MCF 10A (cell line): ENCODE measurements at places on chromosomes 2 and 18.
A peak's percentile ranks its signal among the peaks of the same experiment; 100 is the strongest.

DNA sequence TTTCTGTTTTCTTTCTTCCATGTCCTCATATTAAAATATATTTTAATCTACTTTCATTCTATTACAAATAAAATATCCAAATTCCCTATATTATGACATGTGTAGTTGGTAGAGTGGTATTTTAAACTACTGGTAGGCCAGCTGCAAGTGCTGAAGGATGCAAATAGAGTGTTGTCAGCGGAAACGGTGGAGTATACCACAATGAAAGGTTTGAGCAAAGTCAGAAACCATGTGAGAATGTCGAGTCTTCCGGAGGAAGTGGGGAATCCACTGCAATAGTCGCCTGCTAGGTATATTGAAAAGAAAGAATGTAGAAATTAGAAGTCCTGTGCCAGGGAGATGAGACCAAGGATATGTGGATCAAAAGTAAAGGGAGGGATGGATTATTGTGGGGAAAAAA lies 373.9 kb downstream of the DSEL start:
- DNase-seq, result no peak

DNA sequence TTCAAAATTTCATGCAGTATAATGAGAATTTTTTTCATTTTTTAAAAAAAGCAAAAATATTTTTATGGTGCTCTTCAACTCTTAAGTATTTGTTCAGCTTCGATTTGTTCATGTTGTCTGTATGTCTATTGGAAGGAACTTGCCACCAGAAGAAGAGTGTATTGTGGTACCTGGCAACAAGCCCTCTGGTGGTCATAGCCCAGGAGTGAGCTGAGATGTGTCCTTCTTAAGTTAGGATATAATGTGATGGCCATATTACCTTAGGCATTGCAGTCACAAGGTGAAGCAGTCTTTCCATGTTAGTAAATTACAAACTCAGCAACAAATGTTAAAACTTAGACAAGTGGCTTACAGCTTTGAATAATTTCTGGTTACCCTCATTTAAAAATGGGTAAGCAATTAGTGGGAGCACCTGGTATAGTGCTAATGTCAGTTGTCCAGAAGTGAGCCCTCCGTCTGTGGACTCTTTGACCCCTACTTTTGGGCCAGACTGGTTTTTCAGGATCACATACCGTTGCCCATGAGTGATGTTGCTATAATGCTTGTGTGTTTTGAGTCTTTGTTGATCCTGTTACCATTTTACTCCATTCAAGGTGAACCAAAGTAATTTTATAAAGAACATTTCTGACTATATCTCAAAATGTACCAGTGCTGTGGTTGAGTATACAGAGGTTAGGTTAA lies 57.4 kb downstream of the MYO1B start:
- peak; percentile 37 for DNase-seq

DNA sequence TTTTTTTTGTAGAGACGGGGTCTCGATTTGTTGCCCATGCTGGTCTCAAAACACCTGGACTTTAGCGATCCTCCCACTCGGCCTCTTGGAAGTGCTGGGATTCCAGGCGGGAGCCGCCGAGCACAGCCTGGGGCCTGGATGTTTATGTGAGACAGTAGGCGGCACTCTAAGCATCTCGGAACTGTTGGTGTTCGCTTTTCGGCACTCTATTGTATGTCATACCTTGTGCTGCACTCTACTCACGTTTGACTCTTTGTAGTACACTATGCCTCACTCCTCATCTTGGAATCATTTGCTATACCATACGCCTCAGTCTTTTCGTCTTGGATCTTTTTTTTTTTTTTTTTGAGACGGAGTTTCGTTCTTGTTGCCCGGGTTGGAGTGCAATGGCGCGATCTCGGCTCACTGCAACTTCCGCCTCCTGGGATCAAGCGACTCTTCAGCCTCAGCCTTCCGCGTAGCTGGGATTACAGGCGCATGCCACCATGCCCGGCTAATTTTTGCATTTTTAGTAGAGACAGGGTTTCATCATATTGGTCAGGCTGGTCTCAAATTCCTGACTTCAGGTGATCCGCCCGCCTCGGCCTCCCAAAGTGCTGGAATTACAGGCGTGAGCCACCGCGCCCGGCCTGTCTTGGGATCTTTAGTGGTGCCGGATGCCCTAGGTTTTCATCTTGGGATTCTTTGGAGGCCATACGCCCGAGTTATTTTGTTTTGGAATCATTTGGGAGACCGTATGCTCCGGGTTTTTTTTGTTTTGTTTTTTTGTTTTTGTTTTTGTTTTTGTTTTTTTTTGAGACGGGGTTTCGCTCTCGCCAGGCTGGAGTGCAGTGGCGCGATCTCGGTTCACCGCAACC lies 24.2 kb upstream of the ZDBF2 start:
- DNase-seq, result no peak

GRCh38 chr2:58032016-58032763 lies 14.4 kb upstream of the VRK2 start:
- DNase-seq, result no peak

GRCh38 chr2:98822301-98823164 lies 91.6 kb upstream of the MGAT4A start:
- no peak for DNase-seq

DNA sequence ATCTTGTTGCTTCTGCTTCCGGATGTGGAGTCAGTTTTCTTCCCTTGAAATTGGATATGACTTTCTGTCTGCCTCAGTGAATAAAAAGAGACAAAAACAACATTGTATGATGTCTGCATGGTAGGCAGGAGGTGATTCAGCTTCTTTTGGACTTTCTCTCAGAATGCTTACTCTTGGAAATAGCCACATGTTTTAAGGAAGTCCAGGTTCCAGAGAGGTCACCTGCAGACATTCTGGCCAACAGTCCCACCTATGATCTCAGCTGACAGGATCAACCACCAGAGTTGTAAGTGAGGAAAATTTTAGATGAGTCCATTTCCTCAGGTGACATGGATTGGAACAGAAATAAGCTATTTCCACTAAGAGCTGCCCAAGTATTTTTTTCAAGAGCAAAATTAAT lies 508.7 kb upstream of the FAM98A start:
- DNase-seq, result no peak

DNA sequence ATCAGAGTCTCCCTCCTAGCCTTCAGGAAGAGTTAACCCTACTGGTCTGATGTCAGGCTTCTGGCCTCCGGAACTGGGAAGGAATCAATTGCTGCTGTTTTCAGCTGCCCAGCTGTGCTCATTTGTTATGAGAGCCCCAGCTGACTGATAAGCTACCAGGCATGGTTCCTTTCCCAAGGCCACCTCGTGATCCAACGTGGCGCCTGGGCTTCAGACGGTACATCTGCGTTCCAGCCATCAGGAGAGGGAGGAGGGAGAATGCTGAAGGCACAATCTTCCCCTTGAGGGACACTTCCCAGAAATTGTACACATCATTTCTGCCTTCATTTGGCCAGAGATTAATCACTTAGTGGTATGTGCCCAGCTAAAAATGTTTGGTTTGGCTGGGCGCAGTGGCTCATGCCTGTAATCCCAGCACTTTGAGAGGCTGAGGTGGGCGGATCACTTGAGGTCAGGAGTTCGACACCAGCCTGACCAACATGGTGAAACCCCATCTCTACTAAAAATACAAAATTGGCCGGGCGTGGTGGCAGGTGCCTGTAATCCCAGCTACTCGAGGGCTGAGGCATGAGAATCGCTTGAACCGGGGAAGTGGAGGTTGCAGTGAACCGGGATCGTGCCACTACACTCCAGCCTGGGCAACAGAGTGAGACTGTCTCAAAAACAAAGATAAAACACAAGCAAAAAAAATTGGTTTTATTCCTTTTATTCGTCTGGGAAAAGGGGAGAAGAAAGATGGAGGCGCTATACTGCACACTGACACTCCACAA lies 10.5 kb upstream of the ARMC9 start:
- DNase-seq, result no peak

- no peak for DNase-seq
These were observed 439.4 kb upstream of the CDH19 start for GRCh38 chr18:67043276-67043675.

DNA sequence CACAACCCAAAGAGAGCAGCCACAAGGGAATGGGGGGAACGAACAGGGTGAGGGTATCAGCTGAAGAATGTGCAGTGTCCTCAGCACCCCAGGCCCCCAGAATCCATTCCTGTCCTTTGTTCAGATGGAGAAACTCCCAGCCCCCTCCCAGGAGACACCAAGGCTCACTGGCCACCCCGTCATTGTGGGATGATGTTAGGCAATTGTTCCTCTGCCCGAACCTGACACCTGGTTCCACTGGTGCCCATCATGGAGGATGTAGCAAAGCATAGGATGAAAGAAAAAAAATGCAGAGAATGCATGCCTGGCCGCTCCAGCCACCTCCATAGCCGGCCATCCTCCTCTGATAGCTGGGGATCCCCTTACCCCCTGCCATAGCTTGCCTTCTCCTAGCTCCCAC lies 197.3 kb upstream of the TWIST2 start:
- DNase-seq, result no peak

DNA sequence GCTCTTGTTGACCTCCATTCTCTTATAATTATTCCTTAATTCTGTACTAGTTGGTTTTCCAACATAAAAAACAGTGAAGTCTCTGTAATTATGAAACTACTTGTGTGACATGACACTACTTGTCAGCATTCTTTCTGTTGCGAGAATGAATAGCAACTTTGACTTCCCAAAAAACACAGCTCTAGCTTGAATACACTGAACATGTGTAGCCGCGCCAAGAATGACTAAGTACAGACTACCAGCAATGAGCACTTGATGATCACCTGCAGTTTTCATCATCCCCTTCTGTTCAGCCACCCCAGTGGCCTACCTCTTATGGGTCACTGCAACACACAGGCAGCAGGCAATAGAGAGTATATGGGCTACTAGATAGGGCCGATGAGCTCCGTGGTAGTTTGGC lies 229.3 kb downstream of the TGIF1 start:
- peak; percentile 72 for DNase-seq

- no peak for DNase-seq
These were observed 14.8 kb downstream of the ASB1 start for GRCh38 chr2:238441262-238442114.

DNA sequence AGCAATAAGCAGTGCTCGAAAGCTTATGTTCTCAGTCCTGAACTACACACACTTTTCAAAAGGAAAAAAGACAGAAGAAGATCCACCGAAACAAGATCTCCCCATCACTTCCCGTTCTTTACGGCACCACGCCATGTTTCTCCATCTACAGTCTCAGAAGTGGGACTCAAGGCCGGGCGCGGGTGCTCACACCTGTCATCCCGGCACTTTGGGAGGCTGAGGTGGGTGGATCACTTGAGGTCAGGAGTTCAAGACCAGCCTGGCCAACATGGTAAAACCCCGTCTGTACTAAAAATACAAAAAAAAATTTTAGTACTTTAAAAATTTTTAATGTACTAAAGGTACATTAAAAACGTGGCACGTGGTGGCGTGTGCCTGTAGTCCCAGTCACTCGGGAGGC lies 31.2 kb downstream of the ZNF516 start:
- DNase-seq, result no peak

DNA sequence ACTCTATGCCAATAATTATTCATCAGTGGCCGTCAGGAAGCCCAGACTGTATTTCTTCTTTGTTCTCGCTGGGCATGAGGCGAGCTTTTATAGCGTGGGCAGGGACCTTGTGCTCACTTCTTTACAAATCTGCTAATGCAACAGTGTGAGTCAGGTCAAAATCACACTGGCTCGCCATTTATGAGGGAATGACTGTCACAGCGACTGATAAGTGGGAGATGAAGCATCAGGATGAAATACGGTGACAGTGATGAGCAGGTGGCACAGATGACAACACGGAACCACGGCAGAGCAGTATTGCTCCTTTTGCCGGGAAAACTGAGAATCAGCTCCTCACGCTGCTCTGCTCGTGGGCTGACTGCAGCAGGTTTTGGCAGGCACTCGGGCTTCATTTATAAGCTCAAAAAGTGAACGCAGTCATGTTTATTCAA lies 20.5 kb downstream of the TYMS start:
- DNase-seq, result no peak

DNA sequence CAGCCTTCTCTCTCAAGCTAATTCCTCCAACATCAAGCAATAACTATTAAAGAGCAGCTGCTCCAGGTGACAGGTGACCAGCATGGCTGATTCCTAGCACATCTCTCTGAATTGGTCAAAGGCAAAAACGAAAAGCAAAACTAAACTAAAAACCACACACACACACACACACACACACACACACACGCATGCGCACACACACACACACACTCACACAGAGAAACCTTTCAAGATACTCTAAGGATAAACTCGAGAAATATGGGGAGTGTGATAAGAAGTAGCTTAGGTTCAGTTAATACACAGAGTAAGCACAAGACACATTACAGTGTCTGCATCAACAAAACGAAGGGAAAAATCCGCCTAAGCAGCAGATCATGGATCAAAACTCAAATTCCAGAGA lies 74.5 kb upstream of the FZD7 start:
- no peak for DNase-seq

- no peak for DNase-seq
These were observed 103.6 kb downstream of the UNC80 start for GRCh38 chr2:209875270-209875669.

- no peak for DNase-seq
These were observed 1752.9 kb upstream of the CELF4 start for GRCh38 chr18:39318462-39318861.

- peak; percentile 94 for DNase-seq
These were observed 680.9 kb downstream of the IRS1 start for GRCh38 chr2:226118471-226119429.

DNA sequence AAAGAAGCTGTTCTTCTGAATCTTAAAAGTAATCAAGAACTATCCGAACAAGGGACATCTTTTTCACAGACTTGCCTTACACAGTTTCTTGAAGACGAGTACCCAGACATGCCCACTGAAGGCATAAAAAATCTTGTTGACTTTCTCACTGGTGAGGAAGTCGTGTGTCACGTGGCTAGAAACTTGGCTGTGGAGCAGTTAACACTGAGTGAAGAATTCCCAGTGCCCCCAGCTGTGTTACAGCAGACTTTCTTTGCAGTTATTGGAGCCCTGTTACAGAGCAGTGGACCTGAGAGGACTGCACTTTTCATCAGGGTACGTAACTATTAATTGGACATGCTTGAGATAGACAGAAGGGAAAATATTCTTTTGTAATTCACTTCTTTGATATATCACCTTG lies 2.4 kb downstream of the MRPL44 start:
- DNase-seq, result no peak

DNA sequence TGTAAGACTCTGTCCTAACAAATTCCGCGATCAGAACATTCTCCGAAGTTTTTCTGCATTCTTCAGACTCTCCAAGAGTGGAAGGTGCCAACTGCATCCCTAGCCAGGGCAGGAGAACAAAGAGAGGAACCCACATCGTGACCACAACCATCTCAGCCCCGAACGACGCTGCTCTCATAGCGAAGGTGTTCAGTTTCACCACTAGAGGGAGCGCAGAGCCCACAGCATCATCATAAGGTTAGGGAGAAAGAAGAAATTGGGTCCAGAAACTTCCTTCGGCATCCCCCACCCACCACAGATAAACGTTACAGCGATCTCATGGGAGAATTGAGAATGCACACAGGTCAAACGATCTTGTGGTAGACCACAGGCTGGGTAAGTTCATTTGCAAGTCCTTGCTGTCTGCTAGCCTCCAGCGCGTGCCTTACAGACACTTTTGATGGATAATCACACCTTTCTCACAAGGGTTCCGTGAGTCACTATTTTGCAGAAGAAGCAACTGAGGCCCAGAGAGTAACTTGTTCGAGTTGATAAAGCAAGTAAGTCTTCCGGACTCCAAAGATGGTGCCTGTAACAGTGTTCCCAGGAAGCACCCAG lies 53.7 kb upstream of the ARL4C start:
- DNase-seq, result peak; percentile 77
